Thymus (tissue), 14 donors: ENCODE measurements at places on chromosomes 2 and 18. TPM values are rescaled to one million over a fixed set of nuclear protein-coding genes. Genes with fewer than 3 reads are reported as not detected.

The UGT1A9 gene
- total RNA-seq = 0.09 TPM

The SLC4A3 gene
- total RNA-seq = 0.47 TPM

DNA sequence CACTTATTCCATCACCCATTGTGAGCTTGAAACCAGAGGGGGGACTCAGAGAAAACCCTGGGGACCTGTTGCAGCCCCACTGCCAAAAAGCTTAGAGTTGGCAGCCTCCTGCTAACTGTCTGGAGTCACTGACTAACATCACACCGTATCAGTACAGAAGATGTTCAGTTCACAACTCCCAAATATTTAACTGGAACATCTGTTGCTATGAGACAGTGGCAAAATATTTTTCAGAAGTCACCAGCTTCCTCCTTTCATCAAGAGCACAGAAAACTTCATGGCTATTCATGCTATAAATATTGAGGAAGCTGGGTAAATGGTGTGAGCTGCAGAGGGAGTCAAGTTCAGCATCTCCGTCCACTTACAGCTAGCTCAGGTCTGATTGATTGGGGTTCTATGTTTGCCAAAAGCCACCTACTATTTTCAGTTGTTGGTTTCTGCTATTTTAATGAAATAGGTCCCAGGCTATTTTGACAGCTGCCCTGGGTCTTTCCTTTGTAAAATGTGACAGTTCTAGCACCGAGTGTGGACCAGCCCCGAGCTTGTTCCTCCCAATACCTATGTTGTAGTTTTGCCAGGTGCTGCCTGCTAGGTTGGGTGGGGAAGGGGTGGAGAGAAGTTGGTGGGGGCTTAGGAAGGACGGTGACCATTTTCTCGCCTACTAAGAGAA is 9.8 kb downstream of the TUBB6 start:
- DNase-seq = no peak

The LRRC30 gene
- 0.14 TPM for total RNA-seq

The RBKS gene
- 1.8 TPM for total RNA-seq
